ENCODE measurements at places on chromosomes 1 and 21. TPM values are rescaled to one million over a fixed set of nuclear protein-coding genes. Genes with fewer than 3 reads are reported as not detected.

GRCh38 chr1:16375521-16376340 is 8.7 kb downstream of the SZRD1 start:
- no peak for DNase-seq

DNA sequence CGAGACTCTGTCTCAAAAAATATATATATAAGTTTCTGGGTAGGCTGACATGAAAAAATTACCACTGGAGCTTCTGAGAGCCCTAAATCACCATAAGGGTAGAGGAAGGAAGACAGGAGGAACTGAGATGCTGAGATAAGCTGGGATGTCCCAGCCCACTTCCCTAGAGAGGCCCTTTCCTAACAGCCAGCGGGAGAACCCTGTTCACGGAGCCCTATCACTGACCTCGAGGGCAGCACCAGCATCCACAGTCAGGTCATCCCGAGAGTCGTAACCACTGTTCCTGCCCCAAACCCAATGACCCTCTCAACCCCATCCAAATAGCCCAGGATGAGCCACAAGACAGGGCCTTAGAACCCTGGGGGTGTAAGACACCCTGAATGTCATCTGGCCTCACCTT is 77.5 kb downstream of the CD34 start:
- DNase-seq: no peak

DNA sequence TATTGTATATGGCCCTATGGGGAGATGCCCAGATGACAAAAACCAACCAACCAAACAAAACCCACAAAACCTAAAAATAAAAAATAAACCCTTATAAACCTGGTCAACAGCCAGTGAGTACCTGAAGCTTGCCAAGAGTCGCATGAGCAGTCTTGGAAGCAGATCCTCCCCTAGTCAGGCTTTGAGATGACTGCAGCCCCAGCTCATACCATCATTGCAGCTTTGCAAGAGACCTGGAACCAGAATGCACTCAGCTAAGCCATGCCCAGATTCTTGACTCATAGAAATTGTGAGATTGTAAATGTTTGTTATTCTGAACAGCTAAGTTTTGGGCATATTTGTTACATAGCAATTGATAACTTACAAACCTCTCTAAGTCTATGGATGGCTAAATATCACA is 326.8 kb downstream of the HLX start:
- no peak for DNase-seq

Gene EVI5
- 21.8 TPM for total RNA-seq

Gene MYBPH
- 0.22 TPM for total RNA-seq

- DNase-seq: peak; percentile 61
Measured at GRCh38 chr1:160376525-160377131, 9.8 kb downstream of the NHLH1 start.
